ENCODE measurements at places on chromosomes 11 and 22.

DNA sequence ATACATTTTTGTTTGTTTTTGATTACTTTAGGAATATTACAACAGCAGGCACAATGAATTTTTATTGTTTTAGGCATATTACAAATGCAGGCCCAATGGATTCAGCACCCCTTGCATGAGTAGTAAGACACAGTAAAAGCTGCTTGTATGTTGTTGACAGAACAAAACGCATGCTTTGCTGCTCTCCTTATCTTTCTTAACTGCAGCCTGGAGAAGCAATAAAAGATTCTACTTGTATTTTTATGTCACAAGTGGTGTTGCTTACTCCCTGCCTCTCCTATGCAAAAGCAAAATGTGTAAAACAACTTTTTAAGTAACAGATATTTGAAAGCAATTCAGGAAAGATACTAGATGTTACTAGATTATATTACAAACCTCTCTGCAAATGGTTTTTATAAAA, 73.9 kb downstream of the TRPC6 start:
- no peak for DNase-seq

DNA sequence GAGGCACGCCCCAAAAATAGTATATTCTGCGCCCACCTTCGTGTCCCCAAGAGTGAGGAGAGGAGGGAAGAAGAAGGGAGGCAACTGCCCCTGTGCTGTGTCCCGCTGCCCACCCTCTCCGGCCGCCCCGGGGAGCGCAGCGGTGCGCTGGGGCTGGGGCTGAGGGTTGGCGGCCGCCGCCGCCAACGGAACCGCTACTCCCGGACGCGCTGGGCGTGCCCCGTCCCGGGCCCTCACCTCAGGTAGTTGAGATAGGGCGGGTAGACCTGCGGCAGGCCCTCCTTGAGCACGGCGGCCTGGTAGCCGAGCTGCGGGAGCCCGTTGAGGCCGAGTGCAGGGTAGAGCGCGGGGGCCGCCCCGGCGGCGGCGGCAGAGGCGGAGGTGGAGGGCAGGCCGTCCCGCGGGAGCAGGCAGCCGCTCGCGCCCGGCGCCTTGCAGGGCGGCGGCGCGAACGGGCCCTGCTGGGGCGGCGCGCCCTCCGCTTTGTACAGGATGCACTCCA, 2.4 kb downstream of the PGR start:
- DNase-seq: peak; percentile 51

GRCh38 chr11:75388386-75389275, 10.7 kb upstream of the RPS3 start:
- peak; percentile 40 for DNase-seq

GRCh38 chr11:96036863-96037262, 113.0 kb upstream of the MTMR2 start:
- no peak for DNase-seq

DNA sequence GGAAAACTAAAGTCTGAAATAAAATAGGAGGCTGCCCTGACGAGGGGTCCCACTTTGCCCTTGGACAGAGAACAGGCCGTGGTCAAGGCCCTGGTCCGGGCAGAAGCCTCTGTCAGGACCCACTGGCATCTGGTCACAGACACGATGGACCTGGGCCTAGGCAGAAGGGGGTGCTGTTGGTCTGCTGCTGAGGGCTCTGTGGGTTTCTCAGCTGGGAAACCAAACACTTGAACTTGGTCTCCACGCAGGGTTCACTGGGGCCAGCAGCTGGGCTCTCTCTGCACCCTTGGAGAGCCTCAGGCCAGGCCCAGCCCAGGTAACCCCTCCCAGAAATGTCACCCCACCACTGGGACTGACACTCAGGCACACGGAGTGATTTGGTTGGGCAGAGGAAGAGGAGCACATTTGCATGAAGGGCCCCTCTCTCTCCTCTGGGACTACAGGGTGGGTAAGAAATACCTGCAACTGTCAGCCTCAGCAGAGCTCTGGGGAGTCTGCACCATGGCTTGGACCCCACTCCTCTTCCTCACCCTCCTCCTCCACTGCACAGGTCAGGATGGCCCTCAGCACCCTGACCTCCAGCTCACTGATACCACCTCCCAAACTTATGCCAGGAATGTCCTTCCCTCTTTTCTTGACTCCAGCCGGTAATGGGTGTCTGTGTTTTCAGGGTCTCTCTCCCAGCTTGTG, 48.1 kb upstream of the TOP3B start:
- no peak for DNase-seq

GRCh38 chr11:30131535-30131934, 99.3 kb upstream of the FSHB start:
- DNase-seq: no peak

GRCh38 chr22:47920380-47920959, 1158.0 kb downstream of the TBC1D22A start:
- no peak for DNase-seq

- DNase-seq: no peak
Observed at GRCh38 chr11:112425121-112425520, 164.5 kb upstream of the PLET1 start.

GRCh38 chr11:134580610-134580975, 168.6 kb upstream of the B3GAT1 start:
- no peak for DNase-seq

DNA sequence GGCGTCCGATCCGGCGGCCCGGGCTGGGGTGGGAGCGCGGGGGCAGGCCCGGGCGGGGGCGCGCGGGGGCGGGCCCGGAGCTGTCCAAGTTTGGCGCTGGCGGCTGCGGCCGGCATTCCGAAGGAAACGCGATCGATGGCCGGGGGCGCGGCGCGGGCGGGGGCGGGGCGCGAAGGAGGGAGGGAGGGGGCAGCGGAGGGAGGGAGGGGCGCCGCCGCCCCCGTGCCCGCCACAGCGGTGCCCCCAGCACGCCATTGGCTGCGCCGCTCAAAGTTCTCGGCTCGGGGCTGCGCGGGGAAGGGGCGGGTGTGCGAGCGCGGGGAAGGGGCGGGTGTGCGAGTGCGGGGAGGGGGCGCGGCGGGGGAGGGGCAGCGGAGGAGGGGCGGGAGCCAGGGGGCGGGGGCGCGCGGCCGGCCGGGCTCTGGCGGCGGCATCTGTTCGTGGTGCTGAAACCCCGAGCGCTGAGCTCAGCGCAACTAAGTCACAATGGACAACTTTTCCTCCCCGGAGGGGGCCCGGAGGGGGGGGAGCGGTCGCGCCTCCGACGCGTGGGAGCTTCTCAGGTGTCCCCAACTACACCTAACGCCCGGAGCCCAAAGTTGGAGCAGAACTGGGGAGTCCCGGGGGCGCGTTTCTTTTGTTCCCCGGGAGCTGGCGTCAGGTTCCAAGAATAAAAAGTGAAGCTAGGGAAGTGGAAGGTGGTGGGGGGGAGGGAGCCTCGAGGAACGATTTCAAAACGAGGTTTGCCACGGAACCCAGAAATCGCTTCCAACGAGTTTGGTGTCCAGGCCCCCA, 2.2 kb downstream of the PHF21B start:
- peak; percentile 86 for DNase-seq

GRCh38 chr22:20054034-20054427, 26.0 kb upstream of the DGCR8 start:
- no peak for DNase-seq

GRCh38 chr11:31387379-31387778, 17.7 kb downstream of the DNAJC24 start:
- no peak for DNase-seq

- DNase-seq: no peak
Observed at GRCh38 chr22:19115628-19116027, 6.6 kb downstream of the DGCR2 start.

GRCh38 chr11:20647976-20648565, 21.3 kb upstream of the NELL1 start:
- DNase-seq: no peak

DNA sequence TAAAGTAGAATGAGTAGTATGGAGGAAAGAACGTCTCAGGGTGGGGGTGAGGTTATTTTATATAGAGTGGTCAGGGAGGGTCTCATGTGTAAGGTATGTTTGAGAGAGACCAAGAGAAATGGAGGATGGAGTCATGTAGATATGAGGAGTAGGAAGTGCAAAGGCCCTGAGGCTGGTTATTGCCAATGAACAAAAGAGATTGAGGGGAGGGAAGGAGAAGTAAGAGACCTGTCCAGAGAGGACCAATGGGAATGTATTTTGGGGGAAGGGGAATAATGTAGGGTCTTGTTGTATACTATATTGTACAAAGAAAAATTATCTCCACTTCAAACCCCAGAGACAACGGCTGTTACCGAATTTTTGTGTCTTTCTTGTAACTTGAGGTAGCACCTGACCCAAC, 9.8 kb downstream of the CTNND1 start:
- no peak for DNase-seq

GRCh38 chr11:131544591-131544990, 174.2 kb downstream of the NTM start:
- no peak for DNase-seq

GRCh38 chr11:83006877-83007330, 64.8 kb downstream of the RAB30 start:
- DNase-seq: no peak

GRCh38 chr22:36378869-36379217, 8.9 kb downstream of the MYH9 start:
- DNase-seq: no peak

Data from mesothelial cell of epicardium (in vitro differentiated cells).